Forelimb muscle (tissue), 1 donor: ENCODE measurements at places on chromosomes 13 and 19.

DNA sequence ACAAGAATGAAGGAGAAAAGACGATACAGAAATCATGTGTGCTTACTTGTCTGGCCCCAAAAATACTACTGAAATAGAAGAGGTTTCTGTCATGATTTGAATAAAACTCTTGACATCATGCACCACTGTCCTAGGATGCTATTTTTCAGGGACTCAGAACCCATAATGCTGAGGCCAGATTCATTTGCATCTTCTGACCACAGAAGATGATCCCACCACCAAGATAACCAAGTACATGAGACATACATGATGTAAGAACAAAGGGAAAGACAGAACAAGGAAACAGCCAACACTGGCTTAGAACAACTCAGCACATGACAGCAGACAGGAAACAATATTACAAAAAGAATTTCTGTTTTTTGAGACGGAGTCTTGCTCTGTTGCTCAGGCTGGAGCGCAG lies 2.5 kb downstream of the ZNF552 start:
- no peak for DNase-seq

- DNase-seq = no peak
Measured at GRCh38 chr19:55136399-55137102, 12.5 kb downstream of the TNNT1 start.

GRCh38 chr13:49319551-49319950 lies 71.8 kb downstream of the CDADC1 start:
- no peak for DNase-seq

DNA sequence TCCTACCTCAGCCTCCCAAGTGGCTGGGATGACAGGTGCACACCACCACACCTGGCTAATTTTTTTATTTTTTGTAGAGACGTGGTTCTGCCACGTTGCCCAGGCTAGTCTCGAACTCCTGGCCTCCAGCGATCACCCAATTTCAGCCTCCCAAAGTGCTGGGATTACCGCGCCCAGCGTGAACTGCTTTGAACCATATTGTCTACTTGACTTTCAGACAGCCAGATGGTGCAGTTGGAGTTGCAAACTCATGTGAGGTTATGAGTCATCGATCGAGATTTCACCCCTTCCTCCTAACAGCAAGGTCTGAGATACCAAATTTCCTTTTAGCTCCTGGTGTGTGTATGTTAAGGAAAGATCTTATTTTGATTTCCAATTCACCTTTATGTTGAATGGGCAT lies 2.7 kb downstream of the SLC27A1 start:
- no peak for DNase-seq

DNA sequence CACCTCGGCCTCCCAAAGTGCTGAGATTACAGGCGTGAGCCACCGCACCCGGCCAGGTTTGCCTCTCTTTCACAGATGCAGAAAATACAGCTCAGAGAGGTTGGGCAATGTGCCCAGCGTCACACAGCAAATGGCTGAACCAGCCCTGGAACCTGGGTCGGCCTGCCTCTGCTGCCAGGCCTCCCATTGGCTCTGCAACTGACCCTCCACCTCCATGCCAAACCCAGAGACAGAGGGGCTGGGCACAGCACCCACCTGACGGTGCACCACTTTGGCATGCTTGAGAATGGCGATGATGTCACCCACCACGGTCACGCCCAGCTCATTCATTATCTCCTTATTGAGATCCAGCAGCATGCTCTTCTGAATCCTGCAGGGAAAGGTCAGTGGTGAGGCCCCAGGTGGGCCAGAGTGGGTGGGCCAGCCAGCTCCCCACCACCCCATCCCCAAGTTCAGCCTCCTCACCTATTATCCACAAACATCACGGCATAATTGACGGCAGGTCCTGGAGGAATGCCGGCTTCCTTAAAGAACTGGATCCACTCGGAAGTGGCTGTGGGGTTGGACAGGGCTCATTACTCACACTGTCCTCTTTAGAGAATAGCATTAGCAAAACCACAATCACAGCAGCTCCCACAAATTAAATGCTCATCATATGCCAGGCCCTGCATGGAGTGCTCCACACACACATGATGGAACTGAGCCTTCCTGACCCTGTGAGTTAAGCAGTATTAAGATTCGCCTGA lies 12.2 kb downstream of the C19orf47 start:
- no peak for DNase-seq

GRCh38 chr19:16882146-16882545 lies 6.7 kb upstream of the F2RL3 start:
- no peak for DNase-seq

GRCh38 chr13:26538363-26539317 lies 18.8 kb upstream of the WASF3 start:
- no peak for DNase-seq

GRCh38 chr13:41007744-41008128 lies 11.4 kb downstream of the ELF1 start:
- DNase-seq = no peak

GRCh38 chr13:44810061-44810840 lies 179.0 kb downstream of the NUFIP1 start:
- no peak for DNase-seq

DNA sequence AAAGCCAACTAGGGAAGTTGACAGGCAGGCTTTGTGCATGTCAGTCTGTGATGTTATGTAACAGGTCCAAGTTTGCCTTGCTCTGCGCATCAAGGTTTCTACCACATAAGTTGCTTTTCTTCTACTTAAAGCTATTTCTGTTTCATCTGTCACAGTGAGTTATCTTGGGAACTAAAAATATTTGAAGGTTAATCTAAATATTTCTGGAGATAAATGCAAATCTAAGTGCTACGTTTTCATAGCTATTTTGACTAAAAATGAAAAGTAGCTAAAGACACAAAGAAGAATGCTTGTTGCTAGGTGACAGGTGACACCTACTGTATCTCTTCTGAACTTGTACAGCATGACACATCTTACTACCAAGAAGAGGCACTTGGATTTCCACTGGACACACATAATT lies 135.6 kb downstream of the KLF12 start:
- no peak for DNase-seq

DNA sequence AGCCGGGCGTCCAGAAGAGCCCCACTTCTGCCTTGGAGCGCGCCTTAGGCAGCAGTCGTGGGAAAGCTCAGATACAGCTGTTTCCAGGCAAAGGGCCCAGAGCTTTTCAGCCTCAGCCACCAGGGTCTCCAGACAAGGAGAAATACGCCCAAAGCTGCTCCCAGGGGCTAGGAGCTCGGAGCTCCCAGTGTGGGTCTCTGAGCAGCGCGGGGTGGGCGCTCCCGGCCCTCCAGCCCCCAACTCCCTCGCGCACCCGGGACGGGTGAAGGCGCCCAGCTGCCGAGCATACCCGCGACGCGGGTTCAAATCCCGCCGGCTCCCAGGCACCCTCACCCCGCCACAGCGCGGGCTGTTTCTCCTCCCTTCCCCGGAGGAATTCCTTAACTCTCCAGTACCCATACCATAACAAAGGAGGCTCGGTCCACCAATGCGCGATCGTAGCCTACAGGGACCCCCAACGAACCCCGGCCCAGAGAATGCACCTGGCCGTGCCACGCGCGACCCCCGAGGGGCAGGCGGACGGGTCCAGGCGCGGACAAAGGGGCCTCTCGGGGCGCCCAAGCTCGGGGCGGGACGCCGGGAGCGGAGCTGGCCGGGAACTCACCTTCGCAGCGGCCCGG lies 507 bp downstream of the COL4A1 start:
- DNase-seq = no peak

GRCh38 chr19:41705393-41706174 lies 2.8 kb upstream of the CEACAM5 start:
- no peak for DNase-seq

- DNase-seq = no peak
Measured at GRCh38 chr13:91946498-91947070, 548.2 kb downstream of the GPC5 start.

GRCh38 chr13:30866677-30867076 lies 39.4 kb upstream of the MEDAG start:
- no peak for DNase-seq

DNA sequence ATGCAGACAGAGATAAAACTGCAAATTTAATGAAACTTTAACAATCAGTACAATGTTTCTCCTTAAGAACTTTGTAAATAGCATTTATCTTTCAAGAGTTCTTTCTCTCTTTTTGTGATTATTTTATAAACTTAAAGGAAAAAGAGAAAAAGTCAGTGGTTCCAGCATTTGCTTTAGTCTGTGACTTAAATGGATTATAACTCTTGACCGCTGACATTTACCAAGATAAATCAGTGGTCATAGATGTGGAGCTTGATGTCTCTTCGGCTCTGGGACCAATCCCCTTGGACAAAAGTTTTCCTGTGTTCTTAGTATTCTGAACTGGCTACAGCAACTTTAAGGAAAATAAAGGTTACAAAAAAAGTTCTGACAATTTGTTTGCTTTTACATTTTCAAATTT lies 162.6 kb downstream of the TM9SF2 start:
- DNase-seq = no peak

DNA sequence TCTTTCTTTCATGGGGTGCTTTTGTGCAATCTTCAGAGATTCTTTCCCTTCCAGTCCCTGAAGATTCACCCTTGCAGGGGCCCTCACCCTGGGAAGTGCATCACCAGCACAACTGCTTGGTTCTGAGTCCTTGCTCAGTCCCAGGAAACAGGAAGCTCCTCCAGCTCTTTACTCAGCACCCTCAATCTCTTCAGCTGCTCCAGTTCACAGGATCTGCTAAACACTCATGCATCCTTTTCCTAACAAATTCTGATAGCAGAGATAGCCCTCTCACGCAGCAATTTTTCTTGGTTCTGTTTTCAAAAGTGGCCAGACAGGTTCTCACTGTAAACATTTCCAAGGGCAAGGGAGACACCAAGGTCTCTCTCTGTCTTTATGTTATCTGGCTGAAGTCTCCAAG lies 823.1 kb downstream of the LIG4 start:
- no peak for DNase-seq

- no peak for DNase-seq
Measured at GRCh38 chr19:21092109-21092508, 10.1 kb downstream of the ZNF714 start.

DNA sequence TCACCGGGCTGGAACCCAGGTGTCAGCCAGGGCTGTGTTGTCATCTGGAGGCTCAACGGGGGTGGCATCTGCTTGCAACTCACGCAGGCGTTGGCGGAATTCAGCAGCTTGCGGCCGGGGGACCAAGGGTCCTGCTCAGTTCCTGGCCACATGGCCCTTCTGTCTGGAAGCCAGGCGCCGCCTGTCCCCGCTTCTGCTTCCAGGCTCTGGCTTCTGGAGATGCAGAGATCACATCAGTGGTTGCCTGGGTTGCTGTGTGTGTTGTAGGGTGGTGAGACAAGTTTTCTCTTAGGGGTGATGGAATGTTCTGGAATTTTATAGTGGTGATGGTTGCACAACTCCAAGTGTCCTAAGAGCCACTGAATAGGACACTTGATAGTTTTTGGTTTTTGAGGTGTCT lies 5.0 kb downstream of the ADAT3 start:
- no peak for DNase-seq

DNA sequence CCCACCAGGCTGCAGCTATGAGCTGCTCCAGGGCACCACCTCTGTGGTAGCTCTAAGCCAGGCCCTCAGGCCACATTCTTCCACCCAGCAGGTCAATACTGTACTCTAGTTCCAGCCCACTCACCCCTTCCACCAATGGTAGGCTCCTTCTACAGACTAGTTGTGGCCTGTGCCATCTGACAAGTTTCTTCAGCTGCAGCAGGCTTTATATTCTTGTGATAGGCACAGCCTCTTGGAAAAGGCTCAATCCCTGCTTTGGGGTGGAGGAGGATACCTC lies 8.5 kb downstream of the MICU2 start:
- no peak for DNase-seq

GRCh38 chr19:11208561-11209471 lies 11.5 kb upstream of the KANK2 start:
- no peak for DNase-seq

GRCh38 chr13:29961036-29961670 lies 110.7 kb upstream of the UBL3 start:
- no peak for DNase-seq

GRCh38 chr19:42332059-42332458 lies 6.6 kb downstream of the MEGF8 start:
- DNase-seq = no peak

DNA sequence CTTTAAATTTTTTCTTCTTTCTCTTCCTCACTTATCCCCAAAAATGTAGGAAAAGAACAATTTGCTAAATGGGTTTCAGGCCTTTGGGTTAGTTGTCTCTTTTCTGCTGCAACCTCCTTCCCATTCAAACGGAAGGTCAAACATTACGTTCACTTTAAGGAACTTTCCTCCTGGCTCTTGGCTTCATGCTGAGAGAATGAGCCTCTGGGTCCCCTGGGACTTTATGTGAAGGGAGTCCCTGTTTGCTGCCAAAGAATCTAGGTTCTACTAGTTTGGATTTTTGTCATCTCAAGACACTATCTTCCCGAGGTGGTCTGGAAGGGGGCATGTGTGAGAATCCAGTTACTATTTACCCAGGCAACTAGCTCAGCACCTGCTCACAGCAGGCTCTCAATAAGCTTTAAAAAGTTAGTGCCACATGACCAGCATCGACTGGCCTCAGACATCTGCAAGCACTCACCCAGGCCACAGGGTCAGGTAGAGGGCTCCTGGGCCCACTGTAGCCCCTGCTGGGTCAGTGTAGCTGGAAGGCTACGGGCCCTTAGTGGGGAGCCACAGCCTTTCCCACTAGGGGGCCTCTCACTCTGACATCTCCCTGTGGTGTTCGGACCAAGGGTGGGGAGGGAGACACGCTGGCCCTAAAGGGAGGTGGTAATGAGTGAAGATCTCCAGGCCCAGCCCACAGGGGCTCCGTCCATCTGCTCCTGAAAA lies 40.5 kb downstream of the FAM124A start:
- no peak for DNase-seq

GRCh38 chr13:36571444-36571843 lies 102.4 kb upstream of the SERTM1 start:
- DNase-seq = no peak

DNA sequence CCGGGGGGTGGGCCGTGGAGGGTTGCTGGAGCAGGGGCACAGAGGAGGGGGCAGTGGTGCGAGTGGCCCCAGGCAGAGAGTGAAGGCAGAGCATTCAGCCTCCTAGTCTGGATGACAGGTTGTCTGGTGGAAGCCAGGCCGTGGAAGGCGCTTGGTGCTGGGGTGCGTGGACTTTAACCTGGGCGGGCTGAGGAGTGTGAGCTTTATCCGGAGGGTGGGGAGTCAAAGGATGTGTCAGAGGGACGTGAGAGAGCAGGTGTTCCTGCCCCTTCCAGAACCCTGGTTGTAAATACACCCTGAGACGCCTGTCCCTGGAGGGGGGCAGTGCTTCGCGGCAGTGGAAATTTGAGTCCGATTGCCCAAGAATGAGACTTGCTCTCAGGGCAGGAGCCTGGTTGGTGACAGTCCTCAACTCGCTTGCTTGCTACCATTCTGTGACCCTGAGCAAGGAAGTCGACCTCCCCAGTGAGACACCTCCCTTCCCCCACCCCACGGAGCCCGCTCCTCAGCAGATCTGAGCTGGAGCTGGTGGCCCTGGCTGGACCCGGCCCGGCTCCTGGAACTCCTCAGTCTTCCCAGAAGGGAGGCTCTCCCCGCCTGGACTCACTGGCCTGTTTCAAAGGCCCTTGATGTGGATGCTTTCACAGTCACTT lies 2.3 kb downstream of the SPPL2B start:
- DNase-seq = no peak

- DNase-seq = no peak
Measured at GRCh38 chr13:26062853-26063444, 11.1 kb upstream of the SHISA2 start.
